ENCODE measurements at places on chromosomes 4 and X. TPM values are rescaled to one million over a fixed set of nuclear protein-coding genes. Genes with fewer than 3 reads are reported as not detected.
A peak's percentile ranks its signal among the peaks of the same experiment; 100 is the strongest.

SRD5A3 gene
- 20.3 TPM for total RNA-seq

ZMYM3 gene
- total RNA-seq = 85.2 TPM

DNA sequence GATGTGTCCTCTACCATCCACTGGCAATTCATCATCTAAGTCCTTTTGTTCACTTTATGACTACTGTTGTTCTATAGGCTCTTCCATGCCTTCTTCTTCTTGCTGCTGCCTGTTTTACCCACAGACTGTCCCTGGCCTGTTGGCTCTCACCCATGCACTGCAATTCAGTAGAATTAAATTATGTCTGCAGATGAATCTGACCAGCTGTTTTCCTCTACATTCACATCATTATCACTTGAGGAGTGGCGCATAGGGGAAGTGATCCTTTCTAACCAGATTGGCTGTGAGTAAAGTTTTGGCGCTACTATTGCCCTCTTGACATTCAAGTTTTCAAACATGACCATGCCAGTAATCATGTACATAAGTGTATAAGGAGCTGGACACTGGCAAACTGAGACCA, 91.7 kb downstream of the FRMPD4 start:
- no peak overlapping the region for H3K4me3 ChIP-seq
- DNase-seq = no peak
- no peak overlapping the region for H3K27ac ChIP-seq
- no peaks in the 10 kb centered on the region for H3K4me1 ChIP-seq
- no peaks in the 10 kb centered on the region for H3K27me3 ChIP-seq

GRCh38 chr4:791898-792625, 33.9 kb downstream of the CPLX1 start:
- H3K4me1 ChIP-seq = peaks cover 16% of the 10 kb centered on the region
- H3K27me3 ChIP-seq = peaks cover 24% of the 10 kb centered on the region
- H3K27ac ChIP-seq = no peak overlapping the region

DNA sequence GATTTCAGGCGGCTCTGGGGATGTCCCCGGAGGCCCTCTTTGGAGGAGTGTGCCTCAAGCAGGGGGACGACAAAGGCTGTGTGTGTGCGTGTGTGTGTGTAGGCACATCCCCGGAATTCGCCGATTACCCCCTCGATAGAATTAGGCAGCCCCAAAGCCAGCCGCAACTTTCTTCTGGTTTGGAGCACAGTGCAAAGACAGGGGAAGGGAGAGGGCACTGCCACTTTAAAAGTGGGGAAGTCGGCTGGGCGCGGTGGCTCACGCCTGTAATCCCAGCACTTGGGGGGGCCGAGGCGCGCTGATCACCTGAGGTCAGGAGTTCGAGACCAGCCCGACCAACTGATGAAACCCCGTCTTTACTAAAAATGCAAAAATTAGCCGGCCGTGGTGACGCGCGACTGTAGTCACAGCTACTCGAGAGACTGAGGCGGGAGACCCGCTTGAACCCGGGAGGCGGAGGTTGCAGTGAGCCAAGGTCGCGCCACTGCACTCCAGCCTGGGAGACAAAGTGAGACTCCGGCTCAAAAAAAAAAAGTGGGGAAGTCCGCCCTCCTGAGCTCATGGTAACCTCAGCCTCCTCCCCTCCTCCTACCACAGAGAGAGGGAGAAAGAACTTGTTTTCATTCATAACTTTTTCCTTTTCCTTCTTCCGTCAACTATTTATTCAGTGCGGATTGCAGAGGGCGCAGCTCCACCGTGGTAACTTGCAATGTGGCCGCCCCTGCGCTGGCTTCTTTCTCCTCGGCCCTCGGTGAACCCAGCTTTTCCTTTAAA, 2.4 kb downstream of the SPRY1 start:
- H3K27me3 ChIP-seq = peaks cover 5% of the 10 kb centered on the region
- peaks cover 39% of the 10 kb centered on the region for H3K36me3 ChIP-seq
- peak overlapping the region; percentile 96 for H3K27ac ChIP-seq
- H3K4me3 ChIP-seq = peak overlapping the region; percentile 98
- DNase-seq = peak; percentile 47

- H3K27ac ChIP-seq = no peak within 1 kb of the TSS
- DNase-seq = no peak
- H3K27me3 ChIP-seq = peaks cover 3% of the 10 kb centered on the region
- H3K36me3 ChIP-seq = no peaks in the 10 kb centered on the region
- H3K4me1 ChIP-seq = no peaks in the 10 kb centered on the region
These were observed at the start of gene TCEAL5 for GRCh38 chrX:103276581-103277002. TCEAL5 (minus strand) TSS chrX:103276750; CDS start chrX:103274563, 2,187 bp downstream.

DNA sequence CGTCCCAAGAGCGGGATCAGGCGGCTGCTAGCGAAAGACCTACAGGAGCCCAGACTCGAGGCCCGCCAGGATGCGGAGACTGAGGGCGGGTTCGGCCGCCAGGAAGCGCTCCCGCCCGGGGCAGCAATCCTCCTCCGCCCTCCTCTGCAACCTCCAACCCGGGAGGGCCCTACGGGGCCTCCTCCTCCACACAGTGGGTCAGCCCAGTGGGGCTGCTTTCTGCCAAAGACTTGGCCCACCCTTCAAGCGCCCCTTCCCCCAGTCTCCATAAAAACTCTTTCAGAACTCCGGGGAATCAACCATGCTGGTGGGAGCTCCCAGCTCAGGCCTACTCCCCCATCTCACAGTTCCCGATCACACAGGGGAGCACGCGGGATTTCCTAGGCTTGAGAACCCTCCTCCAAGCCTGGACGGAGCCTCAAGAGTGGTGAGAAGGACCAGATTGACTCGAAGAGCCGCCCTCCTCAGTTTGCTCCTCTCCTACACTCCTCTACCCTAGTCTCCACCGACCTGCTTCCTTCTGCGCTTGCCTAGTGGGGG, 77.5 kb downstream of the RLIM start:
- no peak for DNase-seq
- peak overlapping the region; percentile 88 for H3K4me3 ChIP-seq
- no peaks in the 10 kb centered on the region for H3K27me3 ChIP-seq
- H3K36me3 ChIP-seq = peaks cover 2% of the 10 kb centered on the region
- peaks cover 24% of the 10 kb centered on the region for H3K4me1 ChIP-seq

GRCh38 chr4:24770032-24770584, 25.3 kb upstream of the SOD3 start:
- H3K4me3 ChIP-seq = no peak overlapping the region
- no peak for DNase-seq
- peak overlapping the region; percentile 43 for H3K27ac ChIP-seq
- peaks cover 2% of the 10 kb centered on the region for H3K36me3 ChIP-seq

DNA sequence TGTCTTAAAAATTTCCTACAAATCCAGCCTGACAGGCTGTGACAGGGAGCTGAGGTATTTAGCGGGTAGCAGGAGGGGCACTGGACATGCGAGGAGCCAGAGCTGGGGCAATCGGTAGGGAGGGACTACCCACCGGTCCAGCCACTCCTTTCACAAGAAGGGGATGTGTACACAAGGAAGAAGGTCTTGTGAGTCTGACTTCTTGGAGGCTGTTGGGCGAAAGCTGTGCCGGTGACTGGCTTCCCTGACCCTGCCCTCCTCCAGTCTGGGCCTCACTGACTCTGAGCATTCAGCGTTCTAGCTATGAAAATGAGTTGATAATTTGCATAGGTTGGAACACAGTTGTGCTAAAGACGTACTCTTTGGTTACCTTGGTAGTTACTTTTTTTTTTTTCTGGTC, 12.7 kb upstream of the CXCL8 start:
- DNase-seq = no peak
- no peaks in the 10 kb centered on the region for H3K27me3 ChIP-seq
- H3K36me3 ChIP-seq = no peaks in the 10 kb centered on the region
- H3K4me3 ChIP-seq = no peak overlapping the region
- H3K4me1 ChIP-seq = no peaks in the 10 kb centered on the region

DNA sequence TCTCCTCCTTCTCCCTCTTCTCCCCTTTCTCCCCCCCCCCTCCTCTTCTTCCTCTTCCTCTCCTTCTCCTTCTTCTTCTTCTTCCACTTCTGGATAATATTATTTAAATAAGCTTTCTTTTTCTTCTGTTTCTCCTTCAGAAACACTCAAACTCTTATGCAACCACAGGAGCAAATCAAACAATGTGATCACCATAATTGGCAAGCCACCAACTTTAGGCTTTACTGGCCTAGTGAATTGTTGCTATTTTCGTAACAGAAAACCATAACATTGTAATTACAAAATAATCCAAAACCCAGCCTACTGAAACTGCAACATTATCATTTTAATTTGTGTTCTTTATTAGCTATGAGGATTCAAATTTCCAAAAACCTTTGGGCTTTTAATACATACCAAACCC, 14.3 kb downstream of the DCAF8L1 start:
- H3K27me3 ChIP-seq = no peaks in the 10 kb centered on the region
- no peak overlapping the region for H3K4me3 ChIP-seq
- DNase-seq = no peak
- peaks cover 5% of the 10 kb centered on the region for H3K36me3 ChIP-seq

DNA sequence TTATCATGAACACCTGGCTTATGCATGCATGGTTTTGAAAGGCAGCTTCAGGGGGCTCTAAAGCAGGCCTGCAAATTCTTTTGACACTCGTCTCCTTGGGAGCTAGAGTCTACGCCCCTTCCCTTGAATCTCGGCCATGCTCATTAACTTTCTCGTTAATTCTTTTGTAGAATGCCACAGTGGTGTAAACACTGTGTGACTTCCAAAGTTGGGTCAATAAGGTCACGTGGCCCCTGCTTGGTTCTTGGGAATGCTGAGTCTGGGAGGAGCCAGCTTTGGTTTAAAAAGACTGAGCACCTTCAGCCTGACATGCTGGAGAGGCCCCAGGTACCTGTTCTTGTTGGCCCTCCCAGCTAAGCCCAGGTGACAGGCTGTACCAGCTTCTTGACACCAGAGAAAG, 228.4 kb downstream of the DHRSX start:
- no peak for DNase-seq
- no peak overlapping the region for H3K4me3 ChIP-seq
- peak overlapping the region; percentile 12 for H3K27ac ChIP-seq

Data from neural crest cell (in vitro differentiated cells).